ENCODE measurements at places on chromosomes 7 and 10.

GRCh38 chr10:103715430-103715829 lies 139.9 kb downstream of the SH3PXD2A start:
- peak; percentile 16 for DNase-seq

- no peak for DNase-seq
These were observed 717.1 kb downstream of the GRID1 start for GRCh38 chr10:85649461-85649860.

- no peak for DNase-seq
These were observed 68.0 kb downstream of the PTPRZ1 start for GRCh38 chr7:121940918-121941317.

DNA sequence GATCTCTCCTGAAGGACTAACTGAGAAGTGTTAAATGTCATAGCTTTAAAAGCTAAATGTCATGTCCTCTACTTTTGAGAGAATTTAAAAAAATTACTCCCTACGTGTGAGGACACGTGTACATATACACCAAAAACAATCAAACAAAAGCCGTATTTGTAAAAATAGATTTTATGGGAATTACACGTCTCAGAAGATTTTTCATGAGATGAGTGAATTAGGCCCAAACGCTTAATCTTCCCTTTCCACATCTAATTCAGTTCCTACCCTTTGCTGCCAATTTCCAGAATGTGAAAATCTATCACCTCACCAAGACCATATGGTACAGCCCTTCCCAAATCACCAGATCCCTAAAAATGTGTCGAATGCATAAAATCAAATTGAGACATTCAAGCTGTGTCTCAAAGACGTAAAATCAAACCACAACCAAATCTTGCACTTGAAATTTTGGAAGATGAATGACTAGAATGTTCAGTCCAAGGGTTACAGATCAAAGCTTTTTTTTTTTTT lies 1.0 kb upstream of the CTTNBP2 start:
- DNase-seq: no peak

- no peak for DNase-seq
These were observed 62.3 kb upstream of the AHR start for GRCh38 chr7:17236171-17236570.

- DNase-seq: no peak
These were observed 28.7 kb downstream of the CHST15 start for GRCh38 chr10:124064676-124065075.

DNA sequence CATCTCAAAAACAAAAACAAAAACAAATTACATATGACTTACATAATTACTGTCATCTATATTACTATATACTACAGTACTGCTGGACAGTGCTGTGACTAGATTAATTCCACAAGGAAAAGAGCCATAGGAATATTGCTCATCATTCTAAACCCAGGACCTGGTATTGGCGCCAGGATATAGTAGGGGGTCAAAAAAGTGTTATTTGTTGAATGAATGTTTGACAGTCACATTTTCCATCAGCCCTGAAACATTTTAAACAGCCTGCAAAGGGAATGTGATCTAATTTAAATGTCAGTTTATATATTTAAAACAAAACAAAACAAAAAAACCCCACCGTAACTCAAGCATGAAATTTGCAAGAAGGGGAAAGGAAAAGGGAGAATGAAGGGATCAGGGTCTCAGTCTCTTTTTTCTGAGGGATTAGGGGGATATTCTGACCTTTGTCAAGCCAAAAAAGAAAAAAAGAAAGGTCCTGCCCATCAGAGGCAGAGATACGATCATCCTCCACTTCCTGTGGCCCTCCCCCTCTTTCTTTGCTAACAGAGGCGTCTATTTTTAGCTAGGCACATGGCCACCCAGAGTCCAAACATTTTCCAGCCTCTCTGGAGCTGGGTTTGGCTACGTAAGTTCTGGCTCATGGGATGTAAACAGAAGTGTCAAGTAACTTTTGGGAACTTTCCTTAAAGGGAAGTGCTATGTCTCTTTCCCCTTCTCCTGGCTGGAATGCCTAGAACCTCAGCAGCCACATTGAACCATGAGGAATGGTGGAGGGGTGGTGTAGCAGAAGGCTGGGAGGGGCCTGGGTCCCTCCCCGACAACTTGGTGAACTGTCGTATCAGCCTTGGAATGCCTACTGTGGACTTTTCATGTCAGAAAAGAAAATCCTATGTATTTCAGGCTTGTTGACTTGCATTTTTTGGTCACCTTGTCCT lies 44.6 kb upstream of the DLG5 start:
- DNase-seq: no peak
